NAMALWA (cell line): ENCODE measurements at places on chromosomes 4 and X.

GRCh38 chr4:13298655-13299054, 185.5 kb downstream of the RAB28 start:
- DNase-seq: no peak

DNA sequence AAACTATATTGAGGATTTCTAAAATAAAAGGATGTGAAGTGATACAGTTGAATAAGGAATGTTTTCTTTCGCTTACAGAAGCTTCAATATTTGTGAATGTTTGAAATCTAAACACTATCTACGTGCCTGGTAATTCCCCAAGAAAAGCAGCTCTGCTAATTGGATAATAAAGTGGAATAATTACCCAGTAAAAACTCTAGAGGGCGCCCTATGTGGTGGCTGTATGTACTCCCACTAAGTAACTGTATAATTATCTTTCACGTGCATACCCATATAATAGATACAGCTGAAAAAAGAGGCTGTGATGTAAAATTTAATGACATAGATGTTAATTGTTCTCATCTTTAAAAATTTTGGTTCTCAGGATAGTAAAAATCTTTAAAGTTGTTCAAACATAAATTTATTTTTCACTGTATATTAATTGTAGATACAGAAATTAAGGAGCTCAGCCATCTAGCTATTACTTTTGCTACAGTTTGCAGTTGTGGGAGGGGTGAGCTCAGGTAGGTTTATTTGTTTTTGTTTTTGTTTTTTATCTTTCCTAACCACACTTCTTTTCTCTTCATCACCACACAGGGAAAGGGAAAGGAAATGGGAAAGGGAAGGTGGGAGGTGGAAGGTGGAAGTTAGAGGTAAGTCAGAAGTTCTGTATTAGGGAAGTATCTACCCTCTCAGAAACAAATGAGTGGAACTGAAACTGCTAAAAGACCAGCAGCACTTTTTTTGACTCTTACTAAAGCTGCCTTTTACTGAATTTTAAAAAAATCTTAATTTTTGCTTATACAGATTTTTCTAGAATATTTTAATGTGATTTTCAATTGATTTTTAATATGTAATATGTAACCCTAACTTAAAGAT, 151.7 kb upstream of the RPS6KA6 start:
- peak; percentile 49 for DNase-seq

DNA sequence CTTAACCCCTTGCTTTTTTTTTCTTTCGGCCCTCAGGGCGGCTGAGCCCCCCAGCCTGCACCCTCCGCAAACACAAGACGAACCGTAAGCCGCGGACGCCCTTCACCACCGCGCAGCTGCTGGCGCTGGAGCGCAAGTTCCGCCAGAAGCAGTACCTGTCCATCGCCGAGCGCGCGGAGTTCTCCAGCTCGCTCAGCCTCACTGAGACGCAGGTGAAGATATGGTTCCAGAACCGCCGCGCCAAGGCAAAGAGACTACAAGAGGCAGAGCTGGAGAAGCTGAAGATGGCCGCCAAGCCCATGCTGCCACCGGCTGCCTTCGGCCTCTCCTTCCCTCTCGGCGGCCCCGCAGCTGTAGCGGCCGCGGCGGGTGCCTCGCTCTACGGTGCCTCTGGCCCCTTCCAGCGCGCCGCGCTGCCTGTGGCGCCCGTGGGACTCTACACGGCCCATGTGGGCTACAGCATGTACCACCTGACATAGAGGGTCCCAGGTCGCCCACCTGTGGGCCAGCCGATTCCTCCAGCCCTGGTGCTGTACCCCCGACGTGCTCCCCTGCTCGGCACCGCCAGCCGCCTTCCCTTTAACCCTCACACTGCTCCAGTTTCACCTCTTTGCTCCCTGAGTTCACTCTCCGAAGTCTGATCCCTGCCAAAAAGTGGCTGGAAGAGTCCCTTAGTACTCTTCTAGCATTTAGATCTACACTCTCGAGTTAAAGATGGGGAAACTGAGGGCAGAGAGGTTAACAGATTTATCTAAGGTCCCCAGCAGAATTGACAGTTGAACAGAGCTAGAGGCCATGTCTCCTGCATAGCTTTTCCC, 3.4 kb downstream of the MSX1 start:
- DNase-seq: no peak

DNA sequence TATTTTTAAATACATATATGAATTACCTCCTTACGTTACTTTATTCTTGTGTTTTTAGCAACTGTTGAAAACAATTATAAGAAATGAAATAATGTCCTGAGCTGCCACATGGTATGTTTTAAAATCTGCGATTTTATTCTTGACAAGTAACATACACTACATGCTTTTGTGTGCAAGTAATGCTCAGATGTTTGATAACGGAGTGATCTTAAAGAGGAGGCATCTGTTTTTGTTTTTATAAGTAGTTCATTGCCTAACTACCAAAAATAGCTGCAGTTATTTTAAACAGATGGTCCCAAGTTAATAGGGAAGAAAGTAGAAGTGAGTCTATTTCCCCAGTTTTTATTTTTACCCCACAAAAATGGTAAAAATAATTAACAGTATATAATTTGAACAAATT, 55.2 kb downstream of the GAB1 start:
- DNase-seq: peak; percentile 43

DNA sequence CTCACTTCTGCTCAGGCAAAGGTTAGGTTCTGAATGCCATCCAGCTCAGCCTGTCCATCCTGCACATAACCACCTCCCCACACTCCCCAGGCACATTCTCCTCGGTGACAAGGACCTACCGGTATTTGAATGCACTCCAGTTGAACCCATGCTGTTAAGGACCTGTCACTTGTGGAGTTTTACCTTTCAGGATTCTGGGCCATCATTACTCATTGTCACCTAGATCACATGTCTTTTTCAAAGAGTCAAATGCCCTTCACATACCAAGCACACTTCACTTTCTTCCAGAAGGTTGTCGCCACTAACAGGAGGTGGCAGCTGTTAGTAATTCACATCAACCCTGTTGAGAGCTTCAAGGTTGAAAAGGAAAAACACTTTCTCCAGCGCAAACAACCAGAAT, 218.3 kb downstream of the SOWAHB start:
- DNase-seq: no peak

DNA sequence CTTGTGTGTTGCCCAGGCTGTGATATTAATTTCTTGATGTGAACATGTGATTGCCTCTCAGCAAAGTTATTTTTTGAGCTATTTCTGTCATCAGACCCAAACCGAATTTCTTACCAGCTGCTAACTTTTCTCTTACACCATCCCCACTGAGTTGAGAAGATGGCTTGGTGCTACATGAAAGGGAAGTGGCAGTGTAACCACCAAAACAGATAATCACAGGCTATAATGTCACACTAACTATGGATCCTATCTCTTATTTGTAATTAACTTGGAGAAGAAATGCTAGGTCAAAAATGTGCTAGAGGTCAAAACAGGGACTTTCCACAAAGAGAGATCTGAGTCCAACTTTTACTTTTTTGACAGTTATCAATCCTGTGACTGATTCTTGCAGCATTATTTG, 43.8 kb downstream of the ELOVL6 start:
- DNase-seq: no peak

DNA sequence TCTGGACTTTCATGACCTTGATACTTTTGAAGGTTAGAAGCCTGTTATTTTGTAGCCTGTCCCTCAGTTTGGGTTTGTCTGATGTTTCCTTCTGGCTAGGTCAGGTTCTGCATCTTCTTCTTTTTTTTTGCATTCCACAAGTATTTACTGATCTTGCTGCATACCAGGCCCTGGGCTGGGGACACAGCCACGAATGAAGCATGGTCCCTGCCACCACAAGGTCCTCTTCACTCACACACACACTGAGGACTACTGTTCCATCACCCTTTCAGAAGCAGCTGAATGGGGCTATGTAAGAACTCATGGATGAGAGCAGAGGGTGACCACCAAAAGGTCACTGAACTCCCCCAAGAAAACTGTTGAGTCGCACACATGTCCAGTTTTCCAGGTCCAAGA, 39.2 kb downstream of the USP11 start:
- DNase-seq: no peak

- no peak for DNase-seq
Measured at GRCh38 chrX:9522378-9523155, 57.7 kb downstream of the TBL1X start.

DNA sequence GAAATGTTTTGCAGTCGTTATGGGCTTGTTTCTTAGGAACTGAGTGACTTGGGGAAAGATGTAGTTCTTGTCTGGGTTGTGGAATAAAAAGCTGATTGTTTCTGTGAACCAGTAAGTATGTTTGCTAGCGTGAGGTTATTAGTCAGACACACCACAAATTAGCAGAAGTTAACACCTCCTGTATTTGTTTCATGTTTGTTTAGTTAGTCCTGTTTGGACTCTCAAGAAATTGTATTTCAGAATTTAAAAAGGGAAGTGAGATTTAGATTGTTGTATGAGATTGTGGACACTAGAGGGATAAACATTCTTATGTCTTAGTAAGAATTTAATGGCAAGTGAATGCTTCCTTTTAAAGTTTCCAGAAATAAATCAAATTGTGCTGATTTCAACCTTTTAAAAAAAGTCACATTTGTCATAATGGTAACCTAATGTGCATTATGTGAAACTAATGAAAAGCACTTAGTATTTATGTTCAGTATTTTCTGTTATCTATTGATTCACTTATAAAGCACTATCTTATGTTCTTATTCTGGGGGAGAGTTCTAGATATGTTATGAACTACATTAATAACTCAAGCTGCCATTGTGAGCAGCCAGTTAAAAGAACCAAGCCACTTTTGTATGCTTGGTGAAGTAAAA, 25.6 kb downstream of the ATP10D start:
- DNase-seq: peak; percentile 50

DNA sequence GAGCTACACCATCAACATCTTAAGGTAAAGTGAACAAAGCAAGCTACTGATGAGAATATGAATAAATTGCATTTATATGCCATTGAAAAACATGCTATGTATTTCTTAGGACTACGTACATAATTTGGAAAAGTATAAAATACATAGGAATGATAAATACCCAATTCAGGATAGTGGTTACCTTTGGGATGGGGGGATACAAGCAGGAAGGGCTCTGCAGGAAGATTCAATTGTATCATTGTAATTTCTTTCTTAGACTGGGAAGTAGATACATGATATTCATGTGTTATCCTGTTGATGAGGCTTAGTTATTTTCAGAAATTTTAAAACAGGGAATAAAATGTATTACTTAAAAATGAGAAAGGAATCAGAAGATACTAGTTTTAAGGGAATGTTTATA, 43.4 kb downstream of the TRAPPC11 start:
- no peak for DNase-seq

DNA sequence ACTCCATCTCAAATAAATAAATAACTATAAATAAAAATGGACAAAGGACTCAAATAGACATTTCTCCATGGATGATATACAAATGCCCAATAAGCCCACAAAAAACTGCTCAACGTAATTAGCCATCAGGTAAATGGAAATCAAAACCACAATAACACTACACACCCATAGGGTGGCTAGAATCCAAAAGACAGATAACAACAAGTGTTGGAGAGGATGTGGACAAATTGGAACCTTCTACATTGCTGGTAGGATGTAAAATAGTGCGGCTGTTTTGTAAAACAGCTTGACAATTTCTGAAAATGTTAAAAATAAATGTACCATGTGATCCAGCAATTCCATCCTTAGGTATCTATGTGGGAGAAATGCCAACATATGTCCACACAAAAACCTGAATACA, 52.1 kb downstream of the ZNF157 start:
- no peak for DNase-seq

DNA sequence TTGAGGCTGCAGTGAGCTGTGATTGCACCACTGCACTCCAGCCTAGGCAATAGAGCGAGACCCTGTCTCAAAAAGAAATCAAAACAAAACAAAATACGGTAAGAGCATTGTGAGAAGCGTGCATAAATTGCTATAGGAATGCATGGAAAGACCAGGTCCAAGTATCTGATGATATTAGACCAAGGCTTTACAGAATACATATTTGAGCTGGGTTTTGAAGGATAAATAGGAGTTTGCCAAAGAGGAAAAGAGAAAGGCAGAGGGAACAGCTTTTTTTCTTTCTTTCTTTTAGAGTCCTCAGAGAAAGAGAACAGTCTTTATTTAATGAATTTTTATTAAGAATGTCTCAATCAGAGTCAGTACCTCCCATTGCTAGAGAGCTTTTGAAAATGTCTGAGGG, 79.5 kb upstream of the PRPS1 start:
- no peak for DNase-seq

- peak; percentile 14 for DNase-seq
Measured at GRCh38 chrX:40452031-40452430, 128.7 kb upstream of the ATP6AP2 start.

DNA sequence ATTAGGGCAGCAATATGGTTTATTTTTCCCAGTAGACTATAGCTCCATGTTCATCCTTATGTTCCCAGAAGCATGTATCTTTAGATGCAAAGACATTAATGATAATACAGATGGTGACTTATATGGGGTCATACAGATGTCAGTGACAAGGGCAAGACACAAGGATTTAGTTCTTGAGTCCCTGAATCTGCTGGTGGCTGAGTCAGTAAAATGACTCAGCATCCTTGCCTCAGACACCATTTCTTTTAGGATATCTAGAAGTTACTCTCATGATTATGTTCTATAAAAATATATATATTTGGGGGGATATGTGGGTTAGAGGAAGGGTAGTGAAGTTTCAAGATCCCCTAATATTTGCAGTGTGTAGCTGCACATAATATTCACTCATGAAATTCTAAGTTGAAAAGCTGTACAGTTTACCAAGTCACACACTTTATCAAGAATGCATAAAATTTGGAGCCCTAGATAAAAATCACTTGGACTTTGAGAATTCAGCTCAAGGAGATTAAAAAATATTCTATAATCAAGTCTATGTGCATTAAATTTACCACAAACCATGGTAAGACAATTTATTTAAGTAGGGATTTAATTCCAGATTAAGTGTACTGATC, 101.9 kb downstream of the LNX1 start:
- DNase-seq: no peak
